ENCODE measurements at places on chromosomes 13 and 19.
A peak's percentile ranks its signal among the peaks of the same experiment; 100 is the strongest.

DNA sequence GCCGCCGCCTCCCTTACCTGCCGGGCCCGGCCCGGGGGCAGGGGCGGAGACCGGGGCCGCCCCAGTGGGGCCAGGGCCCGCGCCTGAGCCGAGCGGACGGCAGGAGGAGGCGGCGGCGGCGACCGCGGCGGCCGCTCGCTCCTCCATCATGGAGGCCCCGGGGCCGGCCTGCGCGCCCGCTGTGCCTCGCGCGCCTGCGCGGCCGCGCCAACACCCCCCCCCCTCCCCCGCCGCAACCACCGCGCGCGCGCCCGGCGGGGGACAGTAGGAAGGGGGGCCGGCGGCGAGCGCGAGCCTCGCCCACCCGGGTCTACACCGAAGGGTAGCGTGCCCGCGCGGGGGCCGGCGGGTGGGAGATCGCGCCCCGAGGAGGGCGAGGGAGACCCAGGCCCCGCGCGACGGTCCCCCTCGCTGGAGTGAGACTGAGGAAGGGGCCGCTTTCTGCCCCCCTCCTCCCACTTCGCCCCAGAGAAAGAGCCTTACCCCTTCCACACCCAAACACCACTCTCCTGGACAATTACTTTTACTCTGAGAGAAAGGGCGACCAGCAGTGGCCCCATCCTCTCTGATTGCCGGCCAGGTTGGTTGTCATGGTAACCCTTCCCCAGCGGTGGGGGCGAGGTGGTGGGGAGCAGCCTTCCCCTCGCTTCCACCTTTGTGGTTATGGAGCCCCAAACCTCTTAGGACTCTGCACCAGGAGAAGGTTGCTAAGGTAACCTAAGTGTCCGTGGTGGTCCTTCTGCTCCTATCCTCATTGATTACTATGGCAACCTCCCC is at the start of gene STRN4:
Gene STRN4 (minus strand): TSS at position 170 of the 777 bp plus-strand sequence. CDS start 20 bp downstream, at position 150.
- no peaks in the 10 kb centered on the region for H3K27me3 ChIP-seq
- peak within 1 kb of the TSS; percentile 86 for H3K27ac ChIP-seq
- H3K36me3 ChIP-seq: peaks cover 28% of the 10 kb centered on the region

- no peak overlapping the region for H3K4me3 ChIP-seq
- no peaks in the 10 kb centered on the region for H3K27me3 ChIP-seq
- no peak overlapping the region for H3K27ac ChIP-seq
- H3K4me1 ChIP-seq: no peaks in the 10 kb centered on the region
- DNase-seq: no peak
- H3K36me3 ChIP-seq: no peaks in the 10 kb centered on the region
These were observed 469.5 kb upstream of the TSHZ3 start for GRCh38 chr19:31818798-31819105.

- no peak overlapping the region for H3K27ac ChIP-seq
- no peaks in the 10 kb centered on the region for H3K36me3 ChIP-seq
- no peak for DNase-seq
- H3K4me3 ChIP-seq: no peak overlapping the region
These were observed 423.2 kb upstream of the SGCG start for GRCh38 chr13:22757530-22758120.

DNA sequence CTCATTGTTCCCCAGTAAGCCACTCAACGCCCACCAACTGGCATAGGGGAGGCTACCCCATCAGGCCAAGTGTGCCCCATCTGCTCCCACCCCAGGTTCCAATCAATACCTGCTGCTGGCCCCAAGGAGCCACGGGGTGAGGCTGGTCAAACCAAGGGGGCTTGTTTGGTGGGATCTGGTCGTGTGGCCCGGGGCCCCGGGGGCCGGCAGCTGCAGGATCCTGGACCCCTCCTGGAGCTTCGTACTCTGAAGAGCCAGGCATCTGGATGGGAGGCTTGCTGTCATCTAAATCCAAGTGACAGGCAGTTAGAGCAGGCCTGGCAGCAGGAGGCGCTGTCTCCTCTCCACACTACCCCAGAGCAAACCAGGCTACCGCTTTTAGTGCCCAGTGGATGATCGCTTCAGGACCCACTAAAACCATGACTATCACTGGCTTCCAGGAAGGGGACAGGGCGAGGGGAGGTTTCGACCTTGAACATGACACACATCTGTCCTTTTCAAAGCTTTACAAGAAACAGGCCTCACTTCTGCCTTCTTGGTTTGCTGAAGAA is 14.2 kb downstream of the CHERP start:
- H3K27me3 ChIP-seq: no peaks in the 10 kb centered on the region
- peaks cover 56% of the 10 kb centered on the region for H3K36me3 ChIP-seq
- peak overlapping the region; percentile 7 for H3K27ac ChIP-seq
- no peak overlapping the region for H3K4me3 ChIP-seq
- no peaks in the 10 kb centered on the region for H3K4me1 ChIP-seq
- peak; percentile 55 for DNase-seq

DNA sequence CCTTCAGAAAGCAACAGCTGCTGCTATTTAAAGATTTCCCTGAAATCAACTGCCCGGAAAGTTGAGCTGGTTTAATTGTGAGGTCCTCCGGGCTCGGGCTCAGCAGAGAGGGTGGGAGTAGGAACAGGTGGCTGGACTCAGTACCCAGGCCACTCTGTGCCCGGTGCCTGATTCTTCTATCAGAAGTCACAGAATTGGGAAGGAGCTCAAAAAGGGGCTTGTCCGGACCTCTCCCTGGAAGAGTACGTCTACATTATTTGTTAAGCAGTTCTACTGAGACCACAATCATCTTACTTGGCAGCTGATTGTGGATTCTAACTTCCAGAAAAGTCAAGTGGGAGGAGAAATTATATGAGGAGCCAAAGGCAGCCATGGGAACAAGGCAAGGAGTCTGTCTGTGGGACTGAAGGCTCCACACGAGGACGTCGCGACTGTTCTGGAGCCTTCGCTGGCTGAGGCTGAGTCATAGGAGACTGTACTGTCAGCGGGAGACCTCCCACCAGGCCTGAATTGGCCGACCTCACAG is 91.7 kb upstream of the ANKRD10 start:
- DNase-seq: no peak
- H3K27me3 ChIP-seq: peaks cover 16% of the 10 kb centered on the region
- peaks cover 10% of the 10 kb centered on the region for H3K4me1 ChIP-seq
- no peaks in the 10 kb centered on the region for H3K36me3 ChIP-seq

DNA sequence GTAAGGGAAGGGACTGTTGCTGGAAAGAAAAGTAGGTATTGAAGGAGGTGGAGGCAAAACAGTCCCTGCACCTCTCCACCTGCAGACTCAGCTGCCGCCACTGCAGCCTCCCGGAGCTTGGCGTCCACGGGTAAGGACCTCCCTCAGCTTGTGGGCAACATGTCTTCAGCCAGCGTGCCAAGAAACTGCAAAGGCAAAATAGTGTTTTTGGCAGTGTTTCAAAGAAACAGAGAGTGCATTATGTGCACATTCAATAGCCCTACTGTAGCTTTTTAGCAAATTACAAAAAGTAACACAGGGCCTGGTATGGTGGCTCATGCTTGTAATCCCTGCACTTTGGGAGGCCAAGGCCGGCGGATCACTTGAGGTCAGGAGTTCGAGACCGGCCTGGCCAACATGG is 57.4 kb downstream of the ATP11A start:
- DNase-seq: no peak
- H3K4me1 ChIP-seq: no peaks in the 10 kb centered on the region
- H3K27me3 ChIP-seq: no peaks in the 10 kb centered on the region

DNA sequence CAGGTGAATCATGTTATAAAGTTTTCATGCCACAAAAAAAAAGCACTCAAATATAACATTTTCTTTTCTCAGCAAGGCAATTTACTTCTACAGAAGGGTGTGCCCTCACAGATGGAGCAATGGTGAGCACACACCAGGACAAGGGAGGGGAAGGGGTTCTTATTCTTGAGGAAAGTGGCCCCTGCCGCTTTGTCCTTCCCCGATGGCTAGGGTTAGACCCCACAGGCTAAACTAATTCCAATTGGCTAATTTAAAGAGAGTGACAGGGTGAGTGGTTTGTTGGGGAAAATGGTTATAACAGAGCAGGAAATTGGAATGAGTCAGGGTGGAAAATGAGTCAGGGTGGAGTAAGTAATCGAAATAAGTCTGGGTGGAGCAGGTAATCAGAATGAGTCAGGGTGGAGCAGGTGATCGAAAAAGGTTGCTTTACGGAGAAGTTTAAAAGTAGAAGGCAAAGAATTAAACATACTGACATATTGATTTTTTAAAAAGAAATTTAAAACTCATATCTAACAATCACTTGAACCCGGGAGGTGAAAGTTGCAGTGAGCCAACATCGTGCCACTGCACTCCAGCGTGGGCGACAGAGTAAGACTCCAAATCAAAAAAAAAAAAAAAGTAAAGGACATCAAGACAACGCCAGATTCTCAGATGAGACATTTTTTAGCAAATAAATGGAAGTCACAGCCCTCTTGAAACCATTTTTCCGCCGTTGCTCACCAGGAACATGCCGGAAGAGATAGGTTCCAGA is 813 bp downstream of the ZNF562 start:
- H3K27me3 ChIP-seq: no peaks in the 10 kb centered on the region
- H3K4me3 ChIP-seq: peak overlapping the region; percentile 86
- peak; percentile 28 for DNase-seq
- H3K27ac ChIP-seq: peak overlapping the region; percentile 99
- peaks cover 59% of the 10 kb centered on the region for H3K36me3 ChIP-seq

DNA sequence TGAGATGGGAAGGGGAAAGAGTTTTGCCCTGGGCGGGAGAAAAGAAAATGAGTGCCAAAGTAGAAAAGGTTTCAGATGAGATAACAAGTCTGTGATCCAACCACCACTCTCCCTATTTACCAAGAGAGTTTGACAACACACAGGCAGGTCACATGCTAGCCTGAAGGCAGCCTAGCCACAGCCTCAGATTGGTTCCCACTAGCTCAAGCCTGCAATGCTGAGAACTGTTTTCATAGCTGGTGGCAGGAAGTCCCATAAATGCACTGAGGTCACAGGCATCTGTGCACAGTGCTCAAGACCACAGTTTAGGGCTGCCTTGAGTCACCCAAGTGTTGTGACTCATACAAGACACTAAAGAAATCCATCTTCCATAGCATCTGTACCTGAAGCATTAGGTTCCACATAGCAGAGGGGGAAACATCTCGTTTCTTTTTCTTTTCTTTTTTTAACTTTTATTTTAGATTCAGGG is 18.5 kb upstream of the POP4 start:
- H3K4me3 ChIP-seq: no peak overlapping the region
- peaks cover 5% of the 10 kb centered on the region for H3K36me3 ChIP-seq
- DNase-seq: peak; percentile 83
- peak overlapping the region; percentile 47 for H3K27ac ChIP-seq
- H3K27me3 ChIP-seq: peaks cover 31% of the 10 kb centered on the region

DNA sequence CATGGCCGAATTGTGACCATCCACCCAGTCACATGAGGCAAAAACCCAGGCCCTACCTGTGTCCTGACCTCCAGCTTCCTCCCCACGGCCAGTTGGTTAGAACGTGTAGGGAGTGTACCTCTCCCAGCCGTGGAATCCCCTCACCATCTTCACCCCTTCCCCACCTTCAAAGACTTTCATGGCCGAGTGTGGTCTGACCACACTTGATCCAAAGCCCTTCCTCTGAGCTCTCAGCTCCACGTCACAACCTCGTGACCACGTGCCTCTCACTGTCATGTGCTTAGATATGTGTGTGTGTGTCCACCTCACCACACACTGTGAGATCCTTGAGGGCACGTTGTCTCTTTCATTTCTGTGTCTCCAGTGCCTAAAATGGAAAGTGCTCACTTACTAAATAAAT is 48.6 kb upstream of the UBE2L5 start:
- DNase-seq: peak; percentile 60
- no peaks in the 10 kb centered on the region for H3K27me3 ChIP-seq
- H3K4me1 ChIP-seq: peaks cover 93% of the 10 kb centered on the region
- H3K27ac ChIP-seq: peak overlapping the region; percentile 93

- peaks cover 16% of the 10 kb centered on the region for H3K27me3 ChIP-seq
- no peaks in the 10 kb centered on the region for H3K4me1 ChIP-seq
- no peak overlapping the region for H3K4me3 ChIP-seq
- no peak for DNase-seq
These were observed 17.9 kb downstream of the NLRP9 start for GRCh38 chr19:55720214-55720746.

DNA sequence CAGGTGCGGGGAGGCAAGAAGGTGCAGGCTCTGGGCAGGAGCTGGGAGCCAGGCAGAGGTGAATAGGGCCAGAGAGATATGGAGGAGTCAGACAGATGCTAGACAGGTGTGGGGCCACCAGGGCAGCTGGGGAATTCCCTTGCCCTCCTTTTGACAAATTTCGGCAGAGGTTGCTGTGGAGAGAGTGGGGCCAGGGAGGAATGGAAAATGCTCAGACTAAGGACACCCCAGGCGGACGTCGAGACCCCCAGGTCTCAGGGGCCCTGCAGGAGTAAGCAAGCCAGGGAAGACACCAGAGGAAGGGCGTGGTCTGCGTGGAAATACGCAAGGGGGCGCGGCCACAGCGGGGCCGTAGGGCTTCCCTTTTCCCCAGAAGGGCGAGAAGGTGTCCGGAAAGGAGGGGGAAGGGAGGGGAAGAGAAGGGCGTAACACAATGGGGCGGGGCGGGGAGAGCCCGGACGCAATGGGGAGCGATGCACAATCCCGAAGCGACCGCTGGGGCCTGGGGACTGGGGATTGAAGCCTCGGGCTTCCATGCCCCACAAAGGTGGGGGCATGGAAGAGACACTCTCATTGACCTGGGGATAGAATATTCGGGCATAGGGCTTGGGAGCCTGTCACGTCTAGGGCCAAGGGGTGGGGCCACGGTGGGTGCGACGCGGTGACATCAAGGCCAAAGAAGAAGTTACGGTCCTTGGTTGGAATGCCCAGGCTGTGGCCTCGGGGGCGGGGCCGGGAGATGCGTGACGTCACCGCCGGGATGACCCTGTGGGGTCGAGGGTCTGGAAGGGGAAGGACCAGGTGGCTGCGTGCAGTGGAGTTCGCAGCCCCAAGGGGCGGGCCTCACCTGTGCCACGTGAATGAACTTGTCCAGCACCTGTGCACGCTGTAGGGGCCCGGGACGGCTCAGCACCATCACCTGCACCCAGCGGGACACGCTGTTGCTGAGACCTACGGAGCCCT is 8.2 kb downstream of the RASGRP4 start:
- H3K4me3 ChIP-seq: peak overlapping the region; percentile 74
- peaks cover 22% of the 10 kb centered on the region for H3K4me1 ChIP-seq
- peak overlapping the region; percentile 78 for H3K27ac ChIP-seq
- no peaks in the 10 kb centered on the region for H3K36me3 ChIP-seq

DNA sequence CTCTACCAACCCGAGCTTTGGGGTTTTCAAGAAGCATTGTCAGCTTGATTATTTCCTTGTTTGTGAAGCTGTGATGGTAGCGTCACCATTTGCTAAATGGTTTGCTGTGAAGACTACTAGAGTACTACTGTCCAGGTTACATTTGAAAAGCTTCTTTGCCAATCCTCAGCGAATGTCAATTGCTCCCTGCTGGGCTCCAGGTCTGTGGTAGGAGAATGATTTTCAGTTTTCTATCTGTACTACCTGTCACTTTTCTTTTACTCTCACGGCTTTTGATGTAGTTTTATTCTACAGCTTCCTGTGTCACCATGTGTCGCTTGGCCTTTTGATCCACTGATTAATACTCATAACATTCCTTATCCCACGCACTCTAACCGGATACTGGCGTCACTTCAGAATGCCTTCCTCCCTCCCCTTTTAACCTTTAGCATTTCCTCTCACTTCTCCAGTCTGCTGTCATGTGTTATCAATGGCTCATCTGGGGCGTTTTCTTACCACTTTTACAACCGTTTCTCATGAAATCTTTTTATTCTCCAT is 7.5 kb upstream of the GPR183 start:
- peaks cover 48% of the 10 kb centered on the region for H3K36me3 ChIP-seq
- peaks cover 63% of the 10 kb centered on the region for H3K4me1 ChIP-seq
- peak overlapping the region; percentile 89 for H3K27ac ChIP-seq
- peak; percentile 61 for DNase-seq
- no peaks in the 10 kb centered on the region for H3K27me3 ChIP-seq
- H3K4me3 ChIP-seq: peak overlapping the region; percentile 55

All from activated CD8-positive, alpha-beta T cell treated with anti-CD3 and anti-CD28 coated beads, Interleukin-2, amount 10 ng/mL, durations not matched to agents 7 days and 5 days (primary cell).